Left renal cortex interstitium (tissue), 4 donors: ENCODE measurements at places on chromosomes 12 and 14. TPM values are rescaled to one million over a fixed set of nuclear protein-coding genes. Genes with fewer than 3 reads are reported as not detected.

SLC38A4 gene
- 23.1 TPM for polyA plus RNA-seq

ULK1 gene
- polyA plus RNA-seq = 29.2 TPM

GRCh38 chr12:107091989-107092641, 1.2 kb downstream of the CRY1 start:
- peak; percentile 83 for DNase-seq

VDR gene
- polyA plus RNA-seq = 3.6 TPM

DNA sequence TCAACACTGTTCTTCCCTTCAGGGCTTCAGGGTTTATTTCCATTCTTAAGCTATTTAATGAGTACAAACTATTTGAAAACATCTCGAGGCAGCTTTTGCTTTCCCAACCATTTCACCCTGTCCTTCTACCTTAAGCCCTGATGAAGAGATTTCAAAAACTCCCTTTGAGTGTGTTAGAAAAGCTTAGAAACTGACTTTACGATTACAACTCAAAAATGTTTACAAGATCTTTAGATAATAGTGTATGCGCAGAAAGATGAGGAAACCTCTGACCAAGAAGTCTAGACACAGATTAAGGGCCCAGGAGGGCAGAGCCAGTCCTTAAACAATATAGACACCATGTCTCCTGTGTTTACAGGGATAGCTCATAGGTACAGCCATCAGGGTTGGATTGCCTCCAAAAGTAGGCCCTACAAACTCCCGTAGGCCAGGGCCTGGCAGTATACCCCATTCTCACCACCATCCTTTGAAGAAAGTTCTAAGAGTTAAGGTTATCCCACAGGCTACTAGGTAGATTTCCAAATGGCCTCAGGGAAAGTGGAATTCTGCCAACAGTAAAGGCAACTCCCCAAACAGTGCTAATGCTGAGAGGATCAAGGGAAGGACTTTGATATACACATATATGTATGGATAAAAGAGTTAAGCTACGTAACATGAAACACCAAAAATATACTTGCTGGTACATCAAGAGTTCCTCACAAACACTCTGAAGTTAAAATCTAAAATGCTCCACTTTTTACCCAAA, 11.4 kb upstream of the SOS2 start:
- no peak for DNase-seq

- DNase-seq = no peak
These were observed 118.4 kb upstream of the NCOR2 start for GRCh38 chr12:124685689-124686369.

- DNase-seq = no peak
These were observed 141.0 kb downstream of the SLC16A7 start for GRCh38 chr12:59736786-59737185.

DNA sequence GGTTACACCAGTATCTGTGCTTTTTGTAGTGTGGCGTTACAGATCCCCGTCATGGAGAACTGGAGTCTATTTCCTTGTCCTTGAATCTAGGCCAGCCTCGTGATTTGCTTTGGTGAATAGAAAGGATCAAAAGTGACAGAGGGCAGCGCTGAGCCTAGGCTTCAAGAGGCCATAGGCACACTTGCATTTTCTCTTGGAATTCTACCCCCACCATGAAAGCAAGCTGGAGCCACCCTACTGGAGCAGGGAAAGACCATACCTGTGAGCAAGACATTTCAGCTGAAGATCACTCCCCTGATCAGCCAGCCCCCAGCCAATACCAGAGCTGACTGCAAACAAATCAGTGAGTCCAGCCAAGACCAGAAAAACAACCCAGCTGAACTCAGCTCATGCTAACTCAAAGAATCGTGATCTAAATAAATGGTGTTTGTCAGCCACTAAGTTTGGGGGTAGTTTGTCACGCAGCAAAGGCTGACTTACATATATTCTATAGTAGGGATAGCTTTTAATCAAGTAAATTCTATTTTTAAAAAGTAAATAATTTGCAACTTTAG, 521.9 kb upstream of the TBX3 start:
- no peak for DNase-seq

DNA sequence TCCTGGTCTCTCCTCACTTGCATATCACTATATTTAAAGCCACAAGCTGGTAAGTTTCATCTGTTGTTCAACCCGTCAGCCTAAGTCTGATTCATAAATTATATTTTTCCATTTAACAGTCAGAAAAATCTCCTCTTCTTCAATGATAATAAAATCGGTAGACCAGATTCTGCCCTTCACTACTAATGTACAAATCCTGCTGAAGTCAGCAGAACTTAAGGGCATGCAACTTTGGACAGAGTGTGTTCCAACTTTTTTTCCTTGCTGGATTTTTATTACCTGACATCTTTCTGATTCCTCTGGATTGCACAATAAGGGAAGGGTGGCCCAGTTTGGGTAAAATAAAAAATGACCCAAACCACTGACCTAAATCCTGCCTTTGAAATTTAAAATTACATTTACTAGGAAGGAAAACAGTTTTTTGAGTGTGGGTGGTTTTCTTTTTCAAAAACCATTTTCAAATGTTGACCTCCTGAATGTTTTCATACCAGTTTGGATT, 125.4 kb upstream of the DIO2 start:
- no peak for DNase-seq

DNA sequence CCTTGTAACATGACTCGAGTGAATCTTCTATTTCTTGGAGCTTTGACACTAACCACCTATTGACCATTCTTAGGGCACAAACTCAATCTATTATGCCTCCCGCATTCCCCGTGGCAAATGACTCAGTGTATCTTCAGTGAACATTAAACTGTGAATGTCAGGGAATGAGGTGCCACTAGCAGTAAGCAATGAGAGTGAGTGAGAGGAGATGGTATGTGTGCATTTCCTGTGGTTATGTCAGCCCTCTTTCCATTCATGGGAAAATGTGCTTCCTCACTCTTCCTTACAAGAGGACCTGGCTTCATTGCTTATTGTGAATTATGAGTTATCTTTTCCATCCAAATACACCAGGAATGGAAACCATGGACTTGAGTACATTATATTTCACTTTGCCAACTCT, 229.2 kb downstream of the EMP1 start:
- DNase-seq = no peak

TEX22 gene
- 1.2 TPM for polyA plus RNA-seq

GRCh38 chr12:96193725-96194575, at the start of gene ELK3:
Gene ELK3, plus strand, starts transcription at chr12:96194375.
- DNase-seq = no peak

GRCh38 chr14:88605594-88605993, 42.8 kb downstream of the ZC3H14 start:
- no peak for DNase-seq

- no peak for DNase-seq
These were observed 54.7 kb upstream of the PLEKHG3 start for GRCh38 chr14:64649383-64649998.

- no peak for DNase-seq
These were observed at the start of gene CD163 for GRCh38 chr12:7503686-7504415. Gene CD163, minus strand, starts transcription at chr12:7503777. Its CDS starts 87 bp downstream, at chr12:7503690.

DNA sequence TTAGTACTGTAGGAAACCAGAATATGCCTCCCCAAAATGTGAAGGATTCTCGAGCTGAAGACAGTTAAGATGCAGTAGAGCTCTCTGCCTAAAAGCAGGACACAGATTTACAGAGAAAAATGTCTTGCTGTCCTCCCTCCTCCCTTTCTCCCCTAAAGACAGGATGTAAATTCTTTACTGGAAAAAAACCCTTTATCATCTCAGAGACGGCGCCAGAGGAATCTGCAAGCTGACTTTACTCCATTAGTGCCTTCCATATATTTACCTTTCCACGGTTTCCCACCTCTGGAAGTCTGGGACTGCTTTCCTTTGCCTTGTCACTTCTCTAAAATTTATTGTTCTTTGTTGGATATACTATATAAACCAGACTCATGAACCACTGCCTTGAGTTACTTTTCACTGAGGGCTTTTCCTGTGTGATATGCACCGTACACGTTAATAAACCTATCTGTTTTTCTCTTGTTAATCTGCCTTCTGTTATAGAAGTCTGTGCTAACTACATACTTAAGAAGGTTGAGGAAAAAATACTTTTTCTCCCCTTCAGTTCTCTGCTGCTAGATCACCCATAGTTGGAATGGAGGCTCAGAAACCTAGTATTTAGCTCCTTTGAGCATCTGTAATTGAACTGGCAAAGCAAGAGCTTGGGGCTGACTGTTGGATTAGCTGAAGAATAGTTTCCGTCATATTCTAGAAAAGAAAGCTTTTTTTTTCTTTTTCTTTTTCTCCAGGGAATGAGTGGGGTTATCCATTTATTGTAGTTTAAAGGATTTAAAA, 99.9 kb downstream of the RAD51B start:
- no peak for DNase-seq

CAPZA3 gene
- 0.13 TPM for polyA plus RNA-seq

MED13L gene
- polyA plus RNA-seq = 70.7 TPM

NPFF gene
- polyA plus RNA-seq = not detected

DNA sequence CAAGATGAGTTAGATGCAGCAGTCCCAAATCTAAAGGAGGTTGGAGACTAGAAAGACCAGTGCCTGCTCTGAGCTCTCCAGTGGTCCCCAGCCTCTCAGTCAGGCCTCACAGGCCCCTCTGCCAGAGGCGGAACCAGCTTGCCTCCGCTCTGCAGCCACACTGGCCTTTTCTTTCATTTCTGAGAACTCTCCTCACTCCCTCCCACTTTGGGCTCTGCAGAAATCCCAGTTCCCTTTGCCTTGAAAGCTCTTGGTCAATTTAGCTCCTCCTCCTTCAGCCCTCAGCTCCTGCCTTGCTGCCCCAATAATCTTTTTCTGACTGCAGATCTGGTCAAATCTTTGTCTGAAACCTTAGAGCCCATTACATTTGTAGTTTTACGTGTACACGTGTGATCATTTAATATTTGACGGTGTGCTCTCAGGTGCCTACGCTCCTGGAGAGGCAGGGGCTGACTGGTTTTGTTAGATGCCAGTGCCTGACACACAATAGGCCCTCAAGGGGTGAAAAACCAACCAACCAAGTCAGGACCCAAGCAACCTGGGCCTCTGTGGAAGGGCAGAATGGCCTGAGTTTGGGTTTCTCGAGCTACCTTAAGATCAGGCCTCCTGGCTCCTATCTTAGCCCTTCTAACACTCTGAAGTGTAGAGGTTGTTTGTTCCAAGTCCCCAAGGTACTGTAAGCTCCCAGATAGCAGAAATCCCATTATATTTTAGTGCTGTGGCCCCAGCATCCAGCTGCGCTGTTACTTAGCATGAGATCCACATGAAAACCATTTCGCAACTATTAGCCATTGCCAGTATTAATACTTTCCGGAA, 1.1 kb upstream of the NUDT4 start:
- no peak for DNase-seq

ACSM4 gene
- polyA plus RNA-seq = not detected

PARPBP gene
- polyA plus RNA-seq = 12.9 TPM

ERBB3 gene
- 57.6 TPM for polyA plus RNA-seq
